Prostate gland (tissue), 2 donors: ENCODE measurements at places on chromosomes 7 and 10. TPM values are rescaled to one million over a fixed set of nuclear protein-coding genes. Genes with fewer than 3 reads are reported as not detected.

DNA sequence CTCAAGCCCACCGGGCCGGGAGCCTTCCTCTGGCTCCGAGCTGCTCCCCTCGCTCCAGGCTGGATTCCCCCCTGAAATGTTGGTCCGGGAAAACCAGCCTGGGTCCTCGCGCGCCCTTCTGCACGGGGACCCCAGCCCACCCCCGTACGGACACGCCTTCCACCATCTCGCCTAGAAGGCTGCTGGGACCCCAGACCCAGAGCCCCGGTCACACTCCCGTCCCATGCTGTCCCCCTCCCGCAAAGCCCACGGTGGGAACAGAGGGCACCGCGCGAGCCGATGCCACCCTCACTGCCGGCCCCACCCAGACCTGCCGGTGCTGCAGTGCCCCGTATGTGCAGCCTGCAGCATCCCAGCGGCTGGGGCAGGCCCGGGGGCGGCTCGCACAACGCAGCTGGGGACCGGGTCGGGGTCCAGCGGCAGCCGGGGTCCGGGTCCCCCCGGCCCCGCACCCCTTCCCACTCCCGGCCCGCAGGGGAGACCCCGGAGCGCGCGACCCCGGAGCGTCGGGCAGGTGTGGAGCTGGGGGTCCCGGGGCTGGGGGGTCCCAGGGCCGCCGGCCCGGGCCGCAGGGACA lies 871 bp downstream of the SPOCK2 start:
- no peak for DNase-seq

TEX47 gene
- total RNA-seq = not detected

LFNG gene
- total RNA-seq = 51.7 TPM

DYDC2 gene
- not detected for total RNA-seq

DNA sequence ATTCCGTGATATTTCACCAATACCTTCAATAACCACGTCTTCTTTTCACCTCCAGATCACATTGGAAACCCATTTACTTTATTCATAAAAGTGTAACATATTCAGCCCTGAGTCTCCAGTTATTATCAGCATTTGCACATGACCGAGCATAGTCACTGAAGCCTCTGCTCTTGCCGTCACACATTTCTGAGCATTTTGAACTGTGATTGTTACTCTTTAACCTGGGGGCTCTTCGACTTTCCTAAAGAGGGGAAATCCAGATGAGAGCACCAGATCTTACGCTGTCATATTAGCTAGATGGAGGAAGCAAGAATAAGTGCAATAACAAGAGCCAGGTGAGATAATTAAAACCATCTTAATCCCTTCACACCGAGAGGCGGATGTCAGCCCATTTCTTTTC lies 260.0 kb upstream of the NRP1 start:
- DNase-seq = no peak

- no peak for DNase-seq
Measured at GRCh38 chr7:28739826-28740225, 218.3 kb downstream of the TRIL start.

TWIST1 gene
- total RNA-seq = 6.4 TPM

- DNase-seq = no peak
Measured at GRCh38 chr10:70567603-70568002, 34.9 kb downstream of the PRF1 start.

DNA sequence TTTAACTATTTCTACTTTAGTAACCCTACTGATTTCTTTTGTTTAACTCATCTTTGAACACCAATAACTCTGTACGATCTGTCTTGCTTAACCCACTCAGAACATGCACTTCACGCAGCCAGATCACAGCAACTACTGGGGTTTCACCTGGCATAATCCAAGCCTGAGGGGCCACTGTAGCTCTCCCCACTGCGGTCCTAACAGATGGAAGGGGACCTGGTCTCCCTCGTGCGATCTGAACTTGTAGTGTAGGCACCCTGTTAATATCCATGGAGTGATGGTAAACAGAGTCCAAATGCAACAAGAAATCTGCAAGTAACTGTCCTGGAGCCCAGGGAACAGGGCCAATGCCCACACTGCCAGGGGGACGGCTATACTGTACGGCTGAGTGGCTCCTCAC lies 45.5 kb downstream of the INSIG1 start:
- no peak for DNase-seq

HOXA6 gene
- total RNA-seq = 6.9 TPM

CYP26C1 gene
- total RNA-seq = 0.09 TPM

DNA sequence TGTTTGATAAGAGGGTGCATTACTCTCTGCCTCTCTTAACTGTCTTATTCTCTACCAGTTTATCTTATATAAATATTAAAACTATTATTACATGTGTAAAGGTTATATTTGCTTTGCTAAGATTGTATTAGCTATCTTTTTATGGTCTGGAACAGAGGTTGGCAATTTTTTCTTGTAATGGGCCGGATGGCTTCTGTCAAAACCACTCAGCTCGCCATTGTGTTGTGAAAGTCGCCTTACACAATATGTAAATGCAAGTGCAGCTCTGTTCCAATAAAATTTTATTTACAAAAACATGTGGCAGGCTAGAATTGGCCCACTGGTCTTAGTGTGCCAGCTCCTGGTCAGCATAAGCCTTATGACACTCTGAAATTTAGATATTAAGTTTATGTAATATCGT lies 185.8 kb downstream of the SDK1 start:
- no peak for DNase-seq

C10orf105 gene
- 0.11 TPM for total RNA-seq

CCL24 gene
- not detected for total RNA-seq

GRCh38 chr7:154584352-154585252 lies 418.3 kb downstream of the PAXIP1 start:
- DNase-seq = no peak

DNA sequence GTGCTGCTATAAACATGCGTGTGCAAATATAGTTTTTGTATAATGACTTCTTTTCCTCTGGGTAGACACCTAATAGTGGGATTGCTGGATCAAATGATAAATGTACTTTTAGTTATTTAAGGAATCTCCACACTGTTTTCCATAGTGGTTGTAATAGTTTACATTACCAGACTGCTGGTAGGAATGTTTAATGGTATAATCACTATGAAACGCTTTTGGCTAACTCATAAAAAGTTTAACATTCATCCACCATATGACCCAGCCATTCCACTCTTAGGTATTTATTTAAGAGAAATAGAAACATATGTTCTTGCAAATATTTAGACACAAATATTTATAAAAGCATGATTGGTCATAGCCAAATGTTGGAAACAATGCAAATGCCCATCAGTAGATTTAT lies 32.1 kb upstream of the TFEC start:
- DNase-seq = no peak

DNA sequence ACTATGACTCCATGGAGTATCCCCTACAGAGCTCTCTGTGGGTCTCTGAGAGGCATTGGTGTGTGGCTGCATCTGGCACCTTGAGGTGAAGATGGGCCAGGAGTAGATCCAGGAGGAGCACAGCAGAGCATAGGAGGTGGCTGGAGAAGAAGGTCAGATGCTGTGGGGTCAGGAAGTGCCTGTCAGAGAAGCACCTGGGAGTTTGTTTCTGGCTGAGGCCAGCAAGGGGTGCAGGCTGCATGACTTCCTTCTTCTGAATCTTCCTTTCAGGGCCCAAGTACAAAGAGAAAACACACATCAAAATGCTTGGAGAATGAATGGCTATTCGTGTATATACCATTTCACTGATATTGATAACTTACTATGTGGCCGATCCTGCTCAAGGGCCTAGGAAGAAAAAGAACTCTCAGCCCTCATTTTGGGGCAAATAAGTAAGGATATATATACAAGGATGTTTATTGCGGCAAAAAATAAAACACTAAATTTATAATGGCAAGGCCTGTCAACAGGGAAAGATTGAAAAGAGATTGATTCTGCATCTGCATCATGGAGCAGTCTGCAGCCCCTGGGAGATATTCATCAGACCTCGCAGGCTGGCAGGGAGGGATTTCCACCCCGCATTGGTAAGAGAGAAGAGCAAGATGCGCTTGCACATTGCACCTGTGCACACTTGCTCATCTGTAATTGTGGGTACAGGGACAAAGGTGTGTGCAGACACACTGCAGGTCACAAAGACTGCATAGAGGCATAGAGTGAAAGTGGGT lies 39.2 kb downstream of the PTPRE start:
- no peak for DNase-seq

CPA1 gene
- total RNA-seq = 0.14 TPM

DNA sequence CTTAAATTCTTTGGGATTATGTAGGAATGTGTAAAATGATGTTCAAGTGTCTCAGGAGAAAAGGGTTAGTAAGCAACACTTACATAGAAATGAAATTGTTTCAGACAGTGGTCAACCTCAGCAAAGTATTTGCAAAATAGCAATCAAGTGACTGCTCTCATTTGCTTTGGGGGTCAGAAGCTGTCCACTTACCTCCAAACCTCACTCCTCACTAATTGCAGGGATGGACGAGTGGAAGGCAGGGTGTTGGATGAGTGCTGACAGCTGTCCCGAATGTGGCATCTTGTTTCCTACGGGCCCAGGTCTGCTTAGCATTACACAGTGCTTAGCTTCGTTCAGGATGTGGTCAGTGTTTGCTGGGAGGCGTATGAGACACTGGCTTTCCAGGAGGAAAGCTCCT lies 437.0 kb downstream of the SUGCT start:
- no peak for DNase-seq

DNA sequence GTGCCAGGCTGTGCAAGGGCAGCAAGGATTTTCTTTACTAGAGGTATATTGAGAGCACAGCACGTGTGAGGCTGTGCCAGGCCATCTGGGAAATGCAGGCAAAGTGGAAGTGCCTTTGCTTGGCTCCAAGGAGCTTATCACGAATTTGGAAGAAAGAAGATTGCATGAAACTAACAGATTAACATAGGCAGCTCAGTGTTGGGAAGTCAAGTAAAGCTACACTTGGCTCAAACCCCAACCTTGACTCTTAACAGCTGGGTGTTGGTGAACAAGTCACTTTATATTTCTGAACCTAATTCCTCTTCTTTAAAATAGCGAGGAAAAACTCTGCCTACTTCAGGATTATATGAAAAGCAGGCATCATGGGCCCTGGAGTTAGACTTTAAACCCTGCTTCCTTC lies 105.2 kb downstream of the PLCE1 start:
- DNase-seq = no peak

DNA sequence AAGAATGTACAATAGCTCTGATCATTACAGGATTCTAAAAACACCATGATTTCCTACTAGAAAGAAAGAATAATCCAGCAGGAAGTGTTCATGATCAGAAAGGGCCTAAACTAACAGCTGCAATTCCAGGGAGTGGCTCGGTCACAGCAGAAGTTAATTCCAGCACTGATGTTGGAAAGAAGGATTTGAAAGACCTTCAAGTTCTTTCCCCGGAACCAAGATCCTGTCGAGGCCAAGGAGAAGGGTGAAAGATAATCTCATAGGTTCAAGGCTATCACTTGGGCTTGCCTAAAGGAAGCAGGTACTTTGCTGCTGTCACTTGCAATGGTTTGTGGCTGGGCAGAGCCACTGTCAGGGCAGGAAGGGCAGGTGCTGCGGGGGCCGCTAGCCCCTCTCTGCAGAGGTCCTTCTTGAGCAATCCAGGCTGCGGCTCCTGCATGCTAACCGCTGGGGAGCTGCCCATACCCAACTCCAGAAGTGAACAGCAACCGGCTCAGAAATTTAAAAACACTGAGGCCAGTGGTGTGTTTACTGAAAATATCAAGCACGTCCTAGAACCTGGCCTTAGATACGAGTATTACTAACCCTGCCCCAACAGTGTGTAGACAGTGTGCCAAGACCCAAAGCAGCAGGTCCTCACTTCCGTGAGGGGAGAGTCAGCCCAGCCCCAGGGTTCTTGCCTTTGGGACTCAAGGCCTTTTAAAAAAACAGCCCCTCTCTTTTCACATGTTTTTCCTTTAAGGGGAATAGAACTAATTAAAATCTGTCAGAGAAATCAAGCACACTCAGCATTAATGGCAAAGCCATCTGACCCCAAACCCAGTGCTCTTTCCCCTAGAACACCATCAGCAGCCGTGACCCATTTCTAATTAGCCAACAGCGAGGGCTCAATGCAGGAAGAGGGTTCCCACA lies 76.8 kb downstream of the VIPR2 start:
- DNase-seq = no peak

POLR2J2 gene
- total RNA-seq = 0.18 TPM

CALML3 gene
- 1.6 TPM for total RNA-seq

- DNase-seq = peak; percentile 79
Measured at GRCh38 chr10:110820321-110820814, 51.4 kb upstream of the PDCD4 start.
